GM12878 (cell line): ENCODE measurements at places on chromosomes 2 and 18. TPM values are rescaled to one million over a fixed set of nuclear protein-coding genes. Genes with fewer than 3 reads are reported as not detected.

Gene SLC5A7
- not detected in 2 replicates for total RNA-seq

Gene INO80D
- total RNA-seq, result 15.3 and 16.3 TPM in 2 replicates

Gene CHST10
- total RNA-seq, result 15.7 and 17.8 TPM in 2 replicates

Gene ASTL
- total RNA-seq, result 0.43 and 1.0 TPM in 2 replicates

GRCh38 chr2:178163395-178163794 lies 30.9 kb upstream of the OSBPL6 start:
- no peak for DNase-seq
- H3K36me3 ChIP-seq, result no peaks in the 10 kb centered on the region
- no peaks in the 10 kb centered on the region for H3K4me1 ChIP-seq
- no peaks in the 10 kb centered on the region for H3K27me3 ChIP-seq
- no peak overlapping the region for H3K27ac ChIP-seq

DNA sequence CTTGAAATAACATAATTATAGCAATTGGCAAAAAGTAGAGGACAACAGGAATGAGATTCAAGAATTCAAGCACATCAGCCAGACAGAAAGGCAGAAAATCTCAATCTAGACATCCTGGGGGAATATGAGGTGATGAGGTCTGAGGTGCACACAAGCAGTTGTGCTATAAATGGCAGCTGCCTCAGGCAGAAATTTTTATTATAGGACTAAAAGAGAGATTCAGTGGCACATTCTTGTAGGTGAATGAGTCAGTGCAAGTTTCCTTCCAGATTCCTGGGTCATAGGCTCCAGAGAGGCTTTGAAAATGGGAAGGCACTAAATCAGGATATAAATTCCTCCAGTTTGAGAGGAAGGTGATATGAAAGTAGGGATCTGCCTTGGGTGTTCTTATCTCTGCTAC lies 127.2 kb upstream of the THSD7B start:
- DNase-seq, result no peak
- H3K4me3 ChIP-seq, result no peak overlapping the region
- no peaks in the 10 kb centered on the region for H3K4me1 ChIP-seq
- H3K36me3 ChIP-seq, result no peaks in the 10 kb centered on the region
- H3K27me3 ChIP-seq, result no peaks in the 10 kb centered on the region
- no peak overlapping the region for H3K27ac ChIP-seq
